GM13977 (cell line): ENCODE measurements at places on chromosomes 16 and 17.

GRCh38 chr17:71941920-71942319 lies 178.9 kb upstream of the SOX9 start:
- DNase-seq = no peak

DNA sequence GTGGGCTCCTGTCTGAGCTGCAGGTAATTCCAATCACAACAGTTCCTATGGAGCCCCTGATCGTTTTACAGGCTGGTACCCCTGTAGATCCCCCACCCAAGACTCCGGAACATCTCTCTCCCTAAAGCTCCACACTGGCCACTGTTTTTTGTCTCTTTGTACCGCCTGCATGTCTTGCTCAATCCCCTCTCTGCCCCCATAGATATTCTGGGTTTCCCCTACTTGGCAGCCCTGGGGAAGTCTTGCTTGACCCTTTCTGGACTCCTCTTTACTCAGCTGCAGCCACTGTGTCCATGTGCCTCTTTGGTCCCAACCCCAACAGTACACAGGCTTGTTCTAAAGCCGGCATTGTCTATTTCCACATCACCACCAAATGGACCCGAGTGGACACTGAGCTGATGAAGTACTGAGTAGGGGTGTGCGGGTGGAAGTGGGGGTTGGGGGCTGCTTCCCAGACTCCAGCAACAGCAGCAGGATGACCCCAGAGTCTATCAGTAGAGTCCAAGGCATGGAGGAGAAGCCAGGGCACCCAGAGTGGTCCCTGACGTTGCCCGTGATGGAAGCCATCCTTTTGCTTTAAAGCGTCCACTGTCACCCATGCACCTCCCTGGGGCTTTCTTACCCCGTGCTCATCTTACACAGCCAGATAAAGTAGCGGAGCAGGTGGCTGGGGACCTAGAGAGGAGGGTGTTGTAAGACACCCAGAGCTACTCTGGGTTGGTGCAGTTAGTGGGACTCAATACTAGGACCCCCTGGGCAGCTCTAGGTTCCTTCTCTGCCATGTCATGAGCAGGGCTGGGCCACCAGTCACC lies 6.4 kb downstream of the CD300LB start:
- peak; percentile 1 for DNase-seq

DNA sequence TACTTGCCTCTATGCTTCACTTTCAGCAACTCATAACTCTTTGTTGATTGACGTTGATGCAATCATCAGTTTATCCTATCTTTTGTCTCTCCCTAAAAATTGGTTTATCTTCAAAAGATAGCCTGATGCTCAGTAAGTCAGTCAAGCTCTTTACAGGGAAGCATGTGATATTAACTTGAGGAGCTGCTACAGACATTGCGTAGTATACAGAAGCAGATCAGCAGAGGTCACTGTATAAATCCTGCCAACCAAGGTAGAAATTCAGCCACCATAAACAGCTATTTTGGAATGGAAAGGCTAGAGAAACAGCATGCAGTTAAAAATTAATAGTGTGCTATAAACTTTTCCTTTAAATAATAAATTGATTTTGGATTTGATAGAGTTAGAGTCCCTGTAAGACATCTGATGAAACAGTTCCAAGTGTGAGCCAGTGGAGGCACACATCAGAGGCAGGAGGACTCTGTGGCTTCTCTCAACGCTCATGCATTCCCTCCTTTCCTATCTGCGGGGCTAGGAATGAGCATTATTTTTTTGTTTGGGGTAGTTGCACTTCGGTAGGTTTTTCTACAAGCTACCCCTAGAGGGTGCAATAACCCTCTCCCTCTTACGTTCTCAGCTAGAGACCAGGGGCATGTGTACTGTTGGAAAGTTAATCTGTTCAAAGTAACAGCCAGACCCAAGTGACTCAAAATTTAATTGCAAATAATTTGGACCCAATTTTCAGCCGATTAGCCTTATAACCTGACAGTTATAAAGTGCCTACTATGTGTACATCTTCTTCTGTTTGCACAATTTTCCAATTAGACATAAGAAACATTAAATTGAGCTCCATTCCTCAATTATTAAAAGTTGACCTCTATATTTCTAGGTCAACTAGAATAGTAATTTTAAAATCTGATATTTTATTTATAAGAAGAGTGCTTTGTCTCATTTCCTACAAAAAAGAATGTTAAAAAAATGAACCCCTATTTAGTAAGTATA lies 647.7 kb upstream of the SOX9 start:
- DNase-seq = peak; percentile 42

GRCh38 chr17:47695429-47696376 lies 1.7 kb downstream of the TBKBP1 start:
- DNase-seq = peak; percentile 24

DNA sequence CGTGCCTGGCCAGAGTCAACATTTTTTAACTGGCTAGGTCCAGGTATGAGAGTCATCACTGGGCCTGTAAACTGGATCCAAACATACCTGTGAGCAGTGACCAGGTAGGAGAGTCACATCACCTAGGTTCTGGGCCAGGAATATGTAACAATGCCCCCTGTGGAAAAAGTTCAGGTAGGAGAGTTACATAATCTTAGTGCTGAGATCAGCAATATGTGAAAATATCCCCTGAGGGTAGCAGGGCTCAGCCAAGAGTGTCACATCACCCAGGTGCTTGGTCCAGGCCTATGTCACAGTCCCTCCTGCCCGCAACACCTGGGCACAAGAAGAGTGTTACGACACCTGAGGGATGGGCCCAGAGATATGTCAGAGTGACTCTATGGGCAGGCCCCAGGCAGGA lies 2104.7 kb downstream of the TP53TG3F start:
- no peak for DNase-seq

DNA sequence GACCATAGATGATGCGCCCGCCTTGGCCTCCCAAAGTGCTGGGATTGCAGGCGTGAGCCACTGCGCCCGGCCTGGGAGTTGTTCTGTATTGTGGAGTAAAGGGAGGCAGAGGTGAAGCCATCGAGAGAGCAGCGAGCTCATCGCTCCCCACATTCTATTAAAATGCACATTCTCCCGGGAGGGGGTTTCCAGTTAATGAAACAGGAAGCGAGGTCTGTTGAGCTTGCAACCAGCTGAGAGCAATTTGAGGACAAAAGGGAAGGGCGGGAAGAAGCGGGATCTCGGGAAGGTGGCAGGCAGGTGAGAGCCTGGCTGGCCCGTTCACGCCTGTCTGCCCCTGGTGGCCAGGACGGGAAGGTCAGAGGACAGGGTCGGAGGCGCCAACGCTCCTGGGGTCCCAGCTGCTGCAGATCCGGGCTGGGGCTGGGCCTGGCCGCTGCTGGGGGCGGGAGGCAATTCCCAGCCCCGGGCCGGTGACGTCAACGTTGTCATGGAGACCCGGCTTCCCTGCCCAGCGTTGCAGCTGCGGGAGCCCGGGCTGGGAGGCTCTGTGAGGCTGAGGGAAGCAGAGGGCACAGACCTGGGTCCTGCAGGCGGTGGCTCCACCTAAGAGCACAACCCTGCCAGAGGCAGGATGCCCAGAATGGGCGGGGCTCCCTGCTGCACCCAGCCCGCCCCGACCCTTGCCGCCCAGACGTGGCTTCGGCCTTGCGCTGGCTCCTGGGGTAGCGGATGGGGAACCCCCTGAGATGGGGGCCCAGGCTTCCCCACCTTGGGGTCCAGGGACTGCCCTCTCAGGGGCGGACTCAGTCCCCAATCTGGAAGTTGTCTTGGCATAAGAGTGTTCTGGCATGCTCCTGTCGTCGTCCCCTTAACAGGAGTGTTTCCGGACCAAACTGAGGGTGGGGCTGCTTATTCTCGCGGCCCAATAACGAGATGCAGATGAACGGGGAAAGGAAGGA lies 48.7 kb upstream of the PLCG2 start:
- DNase-seq = peak; percentile 76

DNA sequence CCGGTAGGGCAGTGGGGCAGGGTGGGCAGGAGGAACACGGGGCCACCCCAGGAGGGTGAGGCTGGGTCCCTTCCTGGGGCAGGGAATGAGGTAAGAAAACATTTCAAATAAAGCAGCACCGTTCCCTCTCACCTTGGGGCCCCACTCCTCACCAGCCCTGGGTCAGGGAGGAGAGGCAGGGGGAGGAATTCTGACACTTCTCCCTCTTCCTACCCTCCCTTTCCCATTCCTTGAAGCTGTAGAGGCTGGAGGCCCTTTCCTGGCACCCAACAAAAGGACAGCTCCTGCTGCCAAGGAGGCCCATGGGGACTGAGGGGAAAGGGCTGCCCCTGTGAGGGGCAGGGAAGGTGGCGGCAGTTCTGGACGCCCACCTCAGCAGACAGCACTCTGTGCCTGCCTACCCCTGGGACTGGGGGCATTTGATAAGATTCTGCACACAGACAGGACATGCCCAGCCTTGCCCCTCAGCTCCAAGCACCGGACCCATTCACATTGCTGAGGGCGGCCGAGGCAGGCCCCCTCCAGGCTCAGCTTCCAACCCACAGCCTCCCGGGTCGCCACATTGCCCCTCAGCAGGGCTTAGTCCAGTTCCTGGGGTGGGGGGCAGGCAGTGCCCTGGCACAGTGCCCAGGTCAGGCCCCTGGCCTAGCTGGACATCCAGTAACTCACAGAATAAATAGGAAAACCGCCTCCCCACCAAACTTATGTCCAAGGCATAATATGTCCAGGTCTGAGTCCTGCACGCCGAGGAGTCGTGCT lies 6.2 kb downstream of the ATXN7L3 start:
- no peak for DNase-seq

GRCh38 chr17:31321966-31322365 lies 544 bp upstream of the EVI2A start:
- DNase-seq = no peak

DNA sequence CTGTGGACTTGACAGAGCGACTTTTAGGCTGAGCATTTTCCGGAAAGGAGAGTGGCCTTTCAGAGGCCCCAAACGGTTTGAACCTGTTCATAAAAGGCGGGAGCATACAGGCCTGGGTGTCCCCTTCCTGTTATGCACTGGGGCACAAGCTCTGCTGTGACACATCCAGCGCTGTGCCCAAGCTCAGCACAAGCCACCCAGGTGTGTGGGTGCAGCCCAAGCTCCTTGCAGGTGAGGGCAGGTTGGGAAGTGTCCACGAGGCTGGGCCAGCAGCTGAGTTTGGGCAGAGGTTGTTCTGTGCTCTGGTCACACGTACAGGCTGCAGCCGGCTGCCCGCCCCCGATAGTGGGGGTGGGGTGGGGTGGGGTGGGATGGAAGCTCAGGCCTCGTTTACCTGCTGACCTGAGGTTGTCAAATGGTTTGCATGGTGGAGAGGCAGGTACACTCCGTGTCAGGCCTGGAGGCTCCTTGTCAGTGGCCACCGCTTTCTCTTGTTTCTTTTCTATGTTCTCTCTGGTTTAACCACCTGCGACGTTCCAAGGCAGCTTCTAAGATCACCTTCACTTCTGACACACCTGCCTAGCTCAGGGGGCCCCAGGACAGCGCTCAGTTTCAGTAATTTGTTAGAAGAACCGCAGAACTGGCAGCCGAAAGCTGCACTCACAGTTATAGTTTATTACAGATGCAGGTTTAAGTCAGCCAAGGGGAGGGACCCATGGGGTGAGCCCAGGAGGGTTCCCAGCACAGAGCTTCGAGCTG lies 194.7 kb upstream of the CIBAR2 start:
- no peak for DNase-seq

- DNase-seq = no peak
These were observed 72.8 kb upstream of the BRD7 start for GRCh38 chr16:50441486-50442157.

- DNase-seq = no peak
These were observed 4.8 kb downstream of the SPATA32 start for GRCh38 chr17:45257115-45257514.

- DNase-seq = peak; percentile 9
These were observed 23.5 kb downstream of the TUBG1 start for GRCh38 chr17:42632949-42633444.

- no peak for DNase-seq
These were observed 12.7 kb downstream of the TERF2IP start for GRCh38 chr16:75660321-75660720.

GRCh38 chr16:1511662-1512569 lies 18.8 kb downstream of the TELO2 start:
- DNase-seq = no peak
